RKO (cell line): ENCODE measurements at places on chromosomes 4 and X.

GRCh38 chr4:123675567-123675966 is 279.0 kb downstream of the SPRY1 start:
- no peak for DNase-seq

- no peak for DNase-seq
These were observed 56.0 kb upstream of the BCLAF3 start for GRCh38 chrX:20046864-20047263.

DNA sequence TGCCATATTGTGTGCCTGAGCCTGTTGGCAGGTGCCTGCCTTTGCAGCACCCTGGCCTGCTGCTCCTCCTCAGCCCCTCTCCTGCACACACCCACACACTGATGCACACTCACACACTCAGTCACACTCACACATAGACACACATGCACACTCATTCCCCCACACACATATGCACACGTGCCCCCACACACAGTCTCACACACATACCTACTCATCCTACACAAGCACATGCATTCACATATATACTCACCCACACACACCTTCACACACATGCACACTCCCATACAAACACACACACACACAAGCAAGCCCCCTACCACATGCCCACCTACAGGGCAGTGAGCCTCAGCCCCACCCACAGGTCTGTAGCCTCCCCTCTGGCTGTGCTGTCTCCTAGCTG is 245.0 kb downstream of the EVC2 start:
- no peak for DNase-seq

- DNase-seq = peak; percentile 9
These were observed 146.8 kb upstream of the USP9X start for GRCh38 chrX:40938423-40938822.

DNA sequence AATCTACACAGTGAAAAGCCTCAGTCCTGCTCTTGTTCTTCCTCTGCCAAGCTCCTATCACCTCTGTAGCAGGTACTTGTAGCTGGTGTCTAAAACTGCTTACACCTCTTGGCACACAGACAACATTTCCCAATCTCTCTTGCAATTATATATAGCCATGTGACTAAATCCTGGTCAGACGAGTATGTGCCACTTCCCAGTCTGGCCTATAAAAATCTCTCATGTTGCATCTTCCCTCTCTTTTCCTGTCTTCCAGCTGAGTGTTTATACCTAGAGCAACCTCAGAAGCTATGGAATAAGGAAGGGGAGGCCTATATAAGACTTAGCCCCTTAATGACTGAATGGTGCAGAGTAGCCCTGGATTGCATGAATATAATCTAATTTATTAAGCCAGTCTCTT is 105.8 kb downstream of the RNF150 start:
- no peak for DNase-seq

GRCh38 chr4:110055158-110055768 is 142.6 kb downstream of the EGF start:
- DNase-seq = no peak

GRCh38 chrX:48831909-48832291 is 3.5 kb downstream of the PCSK1N start:
- DNase-seq = no peak
